ENCODE measurements at places on chromosomes 4 and X.

GRCh38 chr4:186606591-186606992, 51.2 kb upstream of the MTNR1A start:
- peak; percentile 27 for DNase-seq

- DNase-seq = no peak
Observed at GRCh38 chr4:20086799-20087521, 164.7 kb upstream of the SLIT2 start.

DNA sequence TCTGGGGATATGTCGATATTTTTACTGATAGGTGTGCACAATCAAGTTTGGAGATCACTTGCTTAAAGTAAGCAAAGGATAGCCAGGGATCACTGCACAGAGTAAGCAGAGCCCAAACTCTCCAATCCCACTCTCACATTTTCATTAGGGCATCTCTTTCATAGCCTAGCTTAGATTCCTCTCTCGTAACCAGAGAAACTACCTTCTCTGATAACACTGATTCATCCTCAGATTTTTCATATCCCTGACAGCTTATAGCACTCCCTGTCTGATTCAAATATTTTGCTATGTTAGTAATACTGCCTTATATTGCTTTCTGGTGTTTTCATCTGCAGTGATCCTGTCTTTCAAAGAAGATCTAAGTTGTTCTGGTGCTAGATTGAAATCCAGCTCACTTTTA, 123.7 kb downstream of the CBLL2 start:
- DNase-seq = no peak

- DNase-seq = no peak
Observed at GRCh38 chr4:3777033-3777390, 10.8 kb downstream of the ADRA2C start.

DNA sequence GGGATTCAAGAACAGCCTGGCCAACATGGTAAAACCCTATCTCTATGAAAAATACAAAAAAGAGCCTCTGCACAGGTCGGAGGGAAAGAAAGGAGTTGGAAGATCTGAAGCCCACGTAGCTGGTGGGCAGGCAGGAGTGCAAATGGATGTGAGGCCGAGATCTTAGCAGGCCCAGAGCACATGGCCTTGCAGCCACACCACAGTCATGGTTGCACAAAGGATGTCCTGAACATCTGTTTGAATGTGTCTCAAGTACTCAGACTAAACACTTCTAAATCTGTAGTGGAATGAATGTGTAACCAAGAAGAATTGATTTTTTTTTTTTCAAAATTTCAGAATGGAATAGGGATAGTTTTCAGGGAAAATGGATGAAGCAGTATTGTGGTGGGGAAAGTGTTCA, 10.8 kb downstream of the CA5B start:
- DNase-seq = no peak

- DNase-seq = peak; percentile 14
Observed at GRCh38 chrX:24100713-24101112, 46.0 kb downstream of the EIF2S3 start.

DNA sequence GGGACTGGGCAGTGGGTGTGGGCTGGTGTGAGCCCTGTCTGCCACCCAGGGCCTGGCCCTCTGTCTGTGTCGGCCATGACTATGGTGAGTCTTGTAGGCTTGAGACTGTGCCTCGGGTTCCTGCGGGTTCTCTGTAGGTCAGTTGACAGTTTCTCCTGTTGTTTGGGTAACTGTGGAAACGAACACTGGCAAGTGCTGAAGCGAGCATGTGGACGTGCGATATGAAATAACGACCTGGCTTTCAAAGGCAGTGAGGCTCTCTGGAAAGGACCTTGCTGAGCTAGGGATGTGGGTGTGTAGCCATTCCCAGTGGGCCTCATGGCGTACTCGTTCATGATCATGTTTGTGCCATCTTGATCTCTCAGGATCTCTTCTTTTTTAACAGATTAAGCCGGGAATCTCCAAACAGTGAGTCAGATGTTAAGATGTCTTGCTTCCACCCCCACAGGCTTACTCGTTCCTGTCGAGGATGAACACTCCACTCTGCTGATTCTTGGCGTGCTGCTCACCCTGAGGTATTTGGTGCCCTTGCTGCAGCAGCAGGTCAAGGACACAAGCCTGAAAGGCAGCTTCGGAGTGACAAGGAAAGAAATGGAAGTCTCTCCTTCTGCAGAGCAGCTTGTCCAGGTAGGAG, 41.3 kb downstream of the HTT start:
- DNase-seq = no peak

DNA sequence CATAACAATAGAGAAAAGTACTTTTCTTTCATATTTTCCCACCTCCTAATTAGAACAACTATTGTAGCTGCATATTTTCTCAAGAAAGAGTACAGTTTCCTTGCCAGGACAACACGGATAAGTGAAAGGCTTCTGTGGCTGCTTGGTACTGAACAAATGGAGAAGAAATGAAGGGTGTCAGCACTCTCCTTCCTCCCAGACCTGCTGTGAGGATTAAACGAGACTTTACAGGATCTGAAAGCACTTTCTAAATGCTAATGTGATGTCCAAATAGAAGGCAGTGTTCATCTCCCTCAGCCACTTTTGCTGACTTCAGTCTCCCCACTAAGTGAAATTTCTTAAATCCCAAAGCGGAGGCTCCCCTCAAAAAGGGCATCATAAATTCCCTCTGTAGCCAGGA, 13.9 kb downstream of the NIPAL1 start:
- no peak for DNase-seq

- DNase-seq = no peak
Observed at GRCh38 chr4:39205000-39205399, 22.7 kb downstream of the WDR19 start.

- no peak for DNase-seq
Observed at GRCh38 chr4:106775636-106776035, 260.5 kb downstream of the DKK2 start.

DNA sequence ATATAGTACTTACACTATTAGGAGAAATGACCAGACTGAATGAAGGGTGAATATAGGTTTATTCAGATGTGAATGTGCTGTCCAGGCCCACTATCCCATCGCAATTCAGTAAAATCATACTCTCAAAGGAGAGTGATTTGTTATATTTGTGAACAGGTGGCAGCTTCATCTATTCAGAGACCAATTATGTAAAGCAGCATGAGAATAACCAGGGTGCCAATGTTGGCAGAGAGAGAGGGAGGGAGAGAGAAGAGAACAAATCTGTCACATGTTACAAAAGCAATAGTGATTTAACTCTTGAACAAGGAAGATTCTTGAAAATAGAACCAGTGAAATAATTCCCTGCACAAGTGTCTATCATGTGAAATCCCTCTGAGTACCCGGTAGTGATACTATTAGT, 38.9 kb upstream of the TLL1 start:
- no peak for DNase-seq

GRCh38 chr4:112410364-112410763, 105.6 kb downstream of the NEUROG2 start:
- no peak for DNase-seq
